ENCODE measurements at places on chromosomes 2 and 18.

DNA sequence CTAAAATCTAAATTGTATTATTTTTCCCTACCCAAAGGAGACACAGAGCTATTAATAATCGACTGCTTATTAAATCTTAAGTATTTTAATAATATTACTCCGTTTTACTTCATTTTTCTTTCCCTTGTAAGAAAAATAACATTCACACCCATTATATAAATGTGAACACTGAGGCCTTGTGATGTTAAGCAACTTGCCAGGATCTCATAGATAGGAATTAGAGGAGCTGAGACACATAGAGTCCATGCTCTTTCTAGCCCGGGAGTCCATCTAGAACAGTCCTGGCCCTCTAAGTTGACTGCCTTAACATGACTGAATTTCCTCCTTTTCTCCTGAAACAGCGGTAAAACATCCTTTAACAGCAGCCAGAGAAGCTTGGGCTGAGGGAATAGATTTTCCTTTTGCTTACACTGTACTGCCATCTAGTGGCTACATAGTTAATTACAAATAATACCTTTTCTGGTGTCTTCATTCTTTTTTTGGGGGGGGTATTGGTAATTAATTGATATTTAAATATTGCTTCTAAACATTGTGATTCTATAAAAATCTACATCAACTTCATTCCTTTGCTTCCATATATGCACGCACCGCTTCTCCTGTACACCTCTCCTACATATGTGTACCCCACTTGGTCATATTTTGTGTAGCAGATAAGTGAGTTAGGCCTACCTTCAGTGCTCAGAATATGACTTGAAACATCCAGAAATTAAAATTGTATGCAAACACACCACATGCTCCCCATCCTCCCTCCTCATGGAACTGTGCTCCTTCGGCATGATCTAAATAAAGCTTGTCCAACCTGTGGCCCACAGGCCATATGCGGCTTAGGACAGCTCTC is 125.8 kb upstream of the HNMT start:
- no peak for DNase-seq

- DNase-seq = no peak
Measured at GRCh38 chr2:71788186-71788525, 334.8 kb downstream of the DYSF start.

DNA sequence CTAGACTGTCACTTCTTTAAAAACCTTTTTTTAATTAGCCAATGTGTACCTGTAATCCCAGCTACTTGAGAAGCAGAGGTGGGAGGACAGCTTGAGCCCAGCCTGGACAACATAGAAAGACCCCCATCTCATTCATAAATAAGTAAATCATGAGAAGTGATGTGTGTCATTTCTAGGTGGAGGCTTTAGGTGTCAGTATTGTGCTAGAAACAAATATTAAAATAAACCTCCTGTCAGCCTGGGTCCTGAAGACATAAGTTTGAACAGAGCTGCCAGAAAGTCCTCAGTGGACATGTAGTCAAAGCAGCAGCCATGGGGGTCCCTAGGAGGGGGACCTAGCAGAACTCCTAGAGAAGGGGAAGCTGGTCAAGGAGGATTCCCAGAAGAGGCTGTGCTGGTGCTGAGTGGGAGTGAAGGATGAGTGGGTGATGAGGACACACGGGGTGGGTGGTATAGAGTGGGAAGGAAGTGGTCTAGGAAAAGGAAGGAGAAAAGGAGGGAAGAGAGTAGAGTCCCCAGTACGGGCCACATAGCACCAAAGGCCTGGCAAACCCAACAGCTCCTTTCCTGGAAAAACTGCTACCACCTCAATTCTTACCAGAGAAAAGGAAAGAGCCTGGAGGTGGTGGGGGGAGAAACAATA is 316.6 kb upstream of the NCKAP5 start:
- no peak for DNase-seq

- DNase-seq = no peak
Measured at GRCh38 chr2:239109928-239110545, 262.2 kb downstream of the TWIST2 start.

DNA sequence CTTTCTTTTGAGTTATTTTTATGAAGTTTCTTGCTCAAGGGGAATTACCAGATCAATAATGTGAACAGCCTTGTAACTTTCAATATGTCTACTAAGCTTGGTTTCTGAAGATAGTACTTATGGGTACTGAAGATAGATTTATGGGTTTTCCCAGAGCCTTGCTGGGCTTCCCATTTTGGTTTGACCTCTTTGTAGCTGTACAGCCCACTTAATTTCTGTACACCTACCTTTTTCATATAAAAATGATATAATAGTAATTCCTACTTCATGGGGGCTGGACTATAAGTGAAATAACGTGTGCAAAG is 22.2 kb downstream of the IL1R2 start:
- no peak for DNase-seq

- no peak for DNase-seq
Measured at GRCh38 chr2:36478999-36479398, 119.0 kb downstream of the FEZ2 start.

DNA sequence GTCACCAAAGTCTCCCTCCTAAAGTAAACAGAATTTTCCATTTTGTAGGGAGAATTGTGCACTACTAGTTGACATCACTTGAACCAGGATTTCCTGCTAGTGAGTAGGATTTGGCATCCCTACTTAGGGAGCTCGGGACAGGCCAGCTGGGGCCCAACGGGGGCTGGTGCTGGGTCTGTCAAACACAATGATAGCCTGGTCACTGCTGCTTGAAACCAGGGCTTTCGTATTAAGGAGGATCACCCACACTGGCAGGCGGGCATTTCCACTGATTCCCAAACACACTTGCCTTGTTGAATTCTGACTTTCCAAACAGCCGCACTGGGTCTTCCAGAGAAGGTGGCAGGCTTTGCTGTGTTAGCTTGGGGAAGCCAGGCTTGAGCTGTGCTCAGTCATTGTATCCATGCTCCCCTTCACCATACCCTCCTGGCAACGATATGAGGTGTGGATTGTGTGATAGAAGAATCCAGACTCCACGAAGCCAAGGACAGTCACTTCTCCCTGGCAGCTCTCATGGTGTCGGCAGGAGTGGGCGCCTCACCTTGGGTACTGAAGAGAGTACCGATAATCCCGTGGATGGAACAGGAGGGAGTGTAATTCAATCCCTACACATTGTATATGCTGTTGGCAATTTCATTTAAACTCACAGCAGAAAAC is 7.5 kb downstream of the GDF7 start:
- DNase-seq = no peak

DNA sequence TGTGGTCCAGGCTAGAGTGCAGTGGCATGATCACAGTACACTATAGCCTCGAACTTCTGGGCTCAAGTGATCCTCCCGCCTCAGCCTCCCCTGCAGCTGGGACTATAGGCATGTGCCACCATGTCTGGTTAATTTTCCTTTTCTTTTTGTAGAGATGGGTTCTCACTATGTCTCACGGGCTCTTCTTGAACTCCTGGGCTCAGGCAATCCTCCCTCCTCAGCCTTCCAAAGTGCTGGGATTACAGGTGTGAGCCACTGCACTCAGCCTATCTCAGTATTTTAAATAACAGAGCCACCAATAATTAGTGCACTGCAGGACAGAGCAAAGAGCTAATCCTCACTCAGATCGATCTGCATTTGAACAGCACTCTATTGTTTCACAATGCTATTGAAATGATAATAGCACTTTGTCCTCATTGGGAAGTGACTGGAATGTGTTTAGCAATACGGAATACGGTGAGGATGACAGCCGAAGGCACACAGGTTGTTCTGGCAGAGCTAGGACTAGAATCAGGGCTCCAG is 335.9 kb downstream of the DLGAP1 start:
- DNase-seq = no peak

- DNase-seq = no peak
Measured at GRCh38 chr2:72548081-72548764, 277.6 kb downstream of the EXOC6B start.

DNA sequence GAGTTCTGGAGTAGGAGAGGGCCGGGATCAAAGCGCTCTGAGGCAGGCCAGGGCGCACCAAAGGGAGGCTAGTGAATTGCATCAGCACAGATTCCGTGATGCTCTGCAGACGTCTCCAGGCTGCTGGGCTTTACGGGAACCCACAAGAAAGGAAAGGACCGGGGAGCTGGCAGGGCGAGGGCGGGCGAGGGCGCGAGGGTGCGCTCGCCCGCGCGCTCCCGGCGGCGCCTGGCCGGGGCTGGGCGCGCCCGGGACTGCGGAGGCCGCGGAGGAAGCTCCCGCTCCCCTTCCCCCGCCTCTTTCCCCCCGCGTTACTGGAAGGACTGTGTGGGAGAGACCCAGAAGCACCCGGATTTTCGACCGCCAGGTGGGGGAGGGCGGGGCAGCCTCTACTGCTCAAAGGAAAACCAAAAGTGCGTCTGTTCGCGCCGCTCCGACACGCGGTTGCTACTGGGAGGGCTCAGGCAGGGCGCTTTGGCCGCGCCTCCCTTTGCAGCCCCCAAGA is 2.4 kb upstream of the FOSL2 start:
- DNase-seq = no peak

DNA sequence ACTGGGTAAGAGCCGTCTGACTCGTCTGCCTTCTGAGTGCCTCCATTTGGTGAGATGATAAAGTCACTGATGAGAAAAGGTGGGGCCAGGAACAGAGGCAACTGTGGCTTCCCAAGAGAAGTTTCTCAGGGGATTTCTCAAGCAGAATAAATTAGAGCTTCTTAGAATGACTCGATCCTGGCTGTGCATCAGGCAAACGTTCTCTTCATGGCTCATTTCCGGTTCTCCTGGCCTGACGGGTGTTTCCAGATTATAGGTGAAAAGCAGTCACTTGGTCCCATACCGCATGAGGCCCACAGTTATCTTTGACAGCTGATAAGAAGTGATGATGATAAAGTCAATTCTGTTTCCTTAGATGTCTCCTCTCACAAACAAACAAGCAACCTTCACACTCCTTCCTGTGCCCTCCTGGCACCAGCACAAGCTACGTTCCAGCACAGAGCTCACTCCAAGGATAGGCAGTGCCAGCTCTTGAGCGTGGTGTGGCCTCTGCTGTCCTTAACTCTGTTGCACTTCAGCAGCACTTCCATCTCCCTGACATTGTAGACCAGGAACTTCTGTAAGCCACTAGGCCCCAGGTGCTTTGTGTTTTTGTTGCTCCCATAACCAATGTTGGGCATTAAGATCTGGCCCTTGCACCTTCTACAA is 37.8 kb upstream of the KCNF1 start:
- DNase-seq = no peak

GRCh38 chr2:51778806-51779205 is 746.9 kb upstream of the NRXN1 start:
- DNase-seq = no peak

DNA sequence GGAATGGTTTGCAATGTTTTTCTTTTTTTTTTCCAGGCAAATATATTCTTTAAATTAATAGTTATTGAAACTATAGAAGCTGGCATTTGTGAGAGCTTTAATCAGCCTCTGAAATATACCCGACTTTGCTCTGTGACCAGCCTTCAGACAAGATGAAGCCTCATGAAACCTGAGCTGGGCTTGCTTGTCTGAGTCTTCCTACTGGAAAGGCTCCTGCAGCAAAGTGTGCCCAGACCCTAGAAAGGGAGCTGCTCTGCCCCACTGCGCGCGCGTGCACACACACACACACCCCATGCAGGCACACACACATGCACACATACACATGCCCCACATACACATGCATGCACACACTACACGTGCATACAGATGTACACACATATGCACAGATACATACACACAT is 203.3 kb upstream of the NT5C1B start:
- no peak for DNase-seq

DNA sequence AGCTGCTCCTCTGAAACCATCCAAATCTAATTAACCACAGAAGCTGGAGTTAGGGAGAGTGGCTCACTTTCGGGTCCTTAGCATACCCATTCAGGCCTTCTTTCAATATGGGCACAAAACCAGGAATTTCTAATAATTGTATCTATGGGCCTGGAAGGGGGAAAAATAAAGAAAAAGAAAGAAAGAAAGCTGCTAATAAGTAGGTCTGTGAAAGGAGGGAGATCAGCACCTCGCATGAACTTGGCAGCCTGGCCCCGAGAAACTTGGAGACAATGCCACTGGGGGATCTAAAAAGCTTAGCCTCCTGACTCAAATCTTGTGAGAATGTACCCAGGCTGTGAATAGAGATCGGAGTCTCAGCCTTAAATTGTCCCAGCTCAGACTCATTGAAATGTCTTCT is 252.1 kb upstream of the SLC14A2 start:
- no peak for DNase-seq

GRCh38 chr2:235638541-235639427 is 144.9 kb downstream of the AGAP1 start:
- DNase-seq = no peak

DNA sequence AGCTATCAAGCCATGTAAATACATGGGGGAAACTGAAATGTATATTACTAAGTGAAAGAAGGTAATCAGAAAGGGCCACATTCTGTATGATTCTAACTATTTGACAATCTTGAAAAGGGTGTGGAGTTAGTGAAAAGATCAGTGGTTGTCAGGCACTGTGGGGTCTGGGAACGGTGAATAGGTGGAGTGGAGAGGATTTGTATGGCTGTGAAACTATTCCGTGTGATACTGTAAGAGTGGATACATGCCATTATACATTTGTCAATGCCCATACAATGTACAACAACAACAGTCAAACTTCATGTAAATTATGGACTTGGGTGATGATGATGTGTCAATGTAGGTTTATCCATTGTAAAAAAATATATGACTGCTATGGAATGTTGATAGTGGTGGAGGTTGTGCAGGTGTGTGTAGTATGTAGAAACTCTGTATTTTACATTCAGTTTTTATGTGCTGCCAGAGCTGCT is 1116.2 kb downstream of the SUCLG1 start:
- DNase-seq = no peak

DNA sequence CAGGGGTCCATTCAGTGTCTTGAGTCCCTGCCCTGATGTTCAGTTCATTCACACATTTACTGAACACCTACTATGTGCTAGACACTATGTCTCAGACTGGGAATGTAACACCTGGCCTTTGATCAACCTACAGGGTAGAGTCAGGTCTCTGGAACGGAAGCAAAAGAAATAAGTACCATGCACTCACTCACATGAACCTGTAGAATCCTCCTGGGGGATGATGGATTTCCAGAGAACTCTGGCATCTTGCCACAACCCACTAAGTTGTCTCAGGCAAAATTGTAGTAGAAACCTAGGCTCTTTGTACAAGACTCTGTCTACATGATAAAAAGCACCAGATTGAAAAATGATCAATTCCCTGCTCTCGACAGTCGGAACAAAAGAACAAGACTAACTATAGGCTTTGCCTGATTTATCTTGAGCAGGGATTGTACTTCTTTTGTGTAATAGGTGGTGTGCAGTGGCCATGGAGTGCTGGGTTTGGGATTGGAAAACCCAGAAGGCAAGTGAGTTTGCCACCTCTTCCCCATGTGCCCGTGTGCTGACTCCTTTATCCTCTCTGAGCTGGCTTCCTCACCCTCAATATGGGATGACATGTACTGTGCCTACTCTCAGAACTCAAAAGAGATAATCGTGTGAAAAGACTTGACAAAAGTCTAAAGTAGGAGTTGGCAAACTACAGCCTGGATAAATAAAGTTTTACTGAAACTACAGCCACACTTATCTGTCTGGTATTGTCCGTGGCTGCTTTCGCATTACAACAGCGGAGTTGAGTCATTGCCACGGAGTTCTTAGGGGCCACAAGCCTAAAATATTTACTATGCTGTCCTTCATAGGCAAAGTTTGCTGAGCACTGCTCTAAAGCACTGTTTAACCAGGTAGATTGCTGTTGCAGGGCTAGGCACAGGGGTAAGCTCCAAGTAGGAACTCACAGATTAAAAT is 4.4 kb downstream of the CAPN14 start:
- DNase-seq = no peak

- DNase-seq = no peak
Measured at GRCh38 chr2:45396671-45397070, 214.4 kb downstream of the SRBD1 start.

GRCh38 chr2:41965909-41966295 is 81.9 kb upstream of the PKDCC start:
- no peak for DNase-seq
